AG20443 (cell line): ENCODE measurements at places on chromosomes 5 and 9.

- no peak for DNase-seq
Observed at GRCh38 chr5:14861123-14861765, 10.3 kb downstream of the ANKH start.

- DNase-seq, result peak; percentile 30
Observed at GRCh38 chr5:119966028-119966427, 336.7 kb downstream of the FAM170A start.

- DNase-seq, result no peak
Observed at GRCh38 chr5:150794927-150795326, 16.4 kb downstream of the SMIM3 start.

- no peak for DNase-seq
Observed at GRCh38 chr5:13745508-13745907, 199.0 kb downstream of the DNAH5 start.

DNA sequence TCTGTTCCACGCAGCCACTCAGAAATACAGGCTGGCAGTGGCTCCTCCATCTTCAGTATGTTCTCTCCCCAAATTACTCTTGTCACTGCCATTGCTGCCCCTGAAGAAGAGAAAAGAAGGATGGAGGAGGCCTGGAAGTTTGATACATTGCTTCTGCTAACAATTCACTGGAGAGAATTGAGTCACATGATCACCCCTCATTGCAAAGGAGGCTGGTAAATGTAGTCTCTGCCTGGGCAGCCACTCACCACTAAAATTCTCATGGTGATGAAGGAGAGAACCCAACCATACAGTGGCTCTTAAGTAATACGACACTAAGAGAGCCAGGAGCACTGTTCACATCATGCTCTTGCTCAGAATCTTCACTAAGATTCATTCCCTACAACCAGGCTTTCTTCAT, 112.0 kb downstream of the DOCK8 start:
- DNase-seq, result no peak

- no peak for DNase-seq
Observed at GRCh38 chr5:14364096-14364495, 217.5 kb upstream of the OTULINL start.

GRCh38 chr5:40681363-40682153, 1.8 kb downstream of the PTGER4 start:
- peak; percentile 46 for DNase-seq

DNA sequence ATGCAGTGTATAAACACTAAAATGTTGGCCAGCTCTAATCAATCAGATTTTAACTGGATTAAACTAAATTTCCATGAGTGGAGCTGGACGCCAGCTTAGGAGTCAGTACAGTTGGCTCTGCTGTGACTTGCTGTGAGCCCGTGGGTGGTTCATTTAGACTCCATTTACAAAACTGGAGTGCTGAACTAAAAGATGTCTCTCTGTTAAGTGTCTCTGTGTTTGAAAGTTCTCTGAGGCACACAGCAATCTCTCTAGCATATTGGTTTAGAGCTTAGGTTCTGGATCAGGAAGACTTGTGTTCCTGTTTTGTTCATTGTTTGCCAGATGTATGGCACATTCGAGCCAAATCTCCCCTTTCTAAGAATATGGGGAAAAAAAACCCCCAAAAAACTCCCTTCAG, 28.0 kb upstream of the ARL14EPL start:
- DNase-seq, result no peak

DNA sequence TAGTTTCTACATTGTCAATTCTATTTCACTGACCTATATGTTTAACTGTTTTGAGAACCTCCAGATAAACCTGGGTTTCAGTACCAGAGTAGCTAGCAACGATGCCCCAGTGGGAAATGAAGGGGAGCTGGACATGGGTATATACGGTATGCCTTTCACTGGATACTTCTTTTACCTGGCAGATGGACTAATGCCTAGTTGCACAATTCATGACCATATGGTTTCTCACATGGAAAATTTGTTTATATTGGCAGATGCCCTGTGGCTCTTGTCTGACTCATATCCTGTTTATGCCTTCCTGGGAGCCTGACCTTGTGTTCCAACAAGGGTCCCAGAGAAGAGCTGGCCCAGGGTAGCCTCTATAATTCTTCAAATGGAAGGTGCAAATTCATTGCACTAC, 144.1 kb downstream of the MAT2B start:
- DNase-seq, result no peak
